ENCODE measurements at places on chromosomes 4 and X.

DNA sequence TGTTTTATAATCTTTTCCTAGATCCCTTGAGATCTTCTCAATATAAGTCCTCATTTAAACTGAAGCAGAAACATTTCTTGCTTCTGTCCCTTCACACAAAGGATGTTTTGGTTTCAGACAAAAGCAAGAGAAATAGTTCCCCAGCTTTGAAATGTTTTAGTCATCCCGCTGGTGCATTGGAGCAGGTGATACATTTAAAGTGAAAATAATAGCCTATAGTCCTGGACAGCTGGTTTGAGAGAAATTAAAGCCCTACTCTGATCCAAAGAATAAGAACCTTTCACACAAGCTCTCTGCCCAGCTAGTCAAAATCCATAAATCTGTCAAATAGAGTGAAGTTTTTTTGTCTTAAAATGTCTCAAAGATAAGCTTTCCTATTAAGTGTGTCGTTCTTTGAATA lies 79.4 kb downstream of the LUZP4 start:
- no peak for DNase-seq

- no peak for DNase-seq
Measured at GRCh38 chr4:1463927-1464540, 57.8 kb upstream of the NKX1-1 start.

- DNase-seq: no peak
Measured at GRCh38 chr4:184190711-184191110, 27.0 kb downstream of the ENPP6 start.

GRCh38 chrX:85084770-85085393 lies 81.2 kb downstream of the APOOL start:
- no peak for DNase-seq

DNA sequence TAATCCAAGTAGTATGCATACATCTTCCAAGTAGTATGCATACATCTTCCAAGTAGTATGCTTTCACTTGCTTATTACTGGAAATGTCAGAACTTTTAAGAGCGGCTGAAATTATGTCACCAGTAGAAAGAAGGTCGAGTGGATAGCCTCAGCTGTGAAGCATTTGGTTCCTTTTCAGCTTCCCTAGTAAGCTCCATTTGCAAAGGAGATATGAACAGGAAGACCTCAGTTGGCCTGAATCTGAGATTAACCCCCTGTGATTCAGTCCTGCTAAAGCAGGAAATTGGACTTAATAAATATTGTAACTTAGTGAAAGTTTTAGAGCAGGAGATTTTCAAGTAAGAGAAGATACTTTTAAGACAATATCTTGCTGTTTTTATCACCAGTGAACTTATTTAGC lies 48.1 kb downstream of the PCDH7 start:
- DNase-seq: no peak

DNA sequence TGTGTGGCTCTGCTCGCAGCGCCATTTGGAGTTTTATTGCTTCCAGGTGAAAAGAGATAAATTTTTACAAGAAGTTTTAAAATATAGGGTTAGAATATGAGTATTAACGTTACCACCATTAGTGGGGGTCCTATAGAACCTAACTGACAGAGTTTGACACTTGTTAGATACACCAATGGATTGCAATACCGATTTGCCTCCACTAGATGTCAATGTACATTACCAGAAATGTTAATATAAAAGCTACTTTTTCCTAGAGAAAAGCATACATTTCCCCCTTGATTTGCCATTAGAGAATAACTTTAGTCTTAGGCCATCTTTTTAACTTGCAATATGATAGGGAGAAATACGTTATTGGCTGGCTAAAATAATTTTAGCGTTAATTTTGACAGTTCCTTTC lies 108.4 kb downstream of the LINC00632 start:
- no peak for DNase-seq

DNA sequence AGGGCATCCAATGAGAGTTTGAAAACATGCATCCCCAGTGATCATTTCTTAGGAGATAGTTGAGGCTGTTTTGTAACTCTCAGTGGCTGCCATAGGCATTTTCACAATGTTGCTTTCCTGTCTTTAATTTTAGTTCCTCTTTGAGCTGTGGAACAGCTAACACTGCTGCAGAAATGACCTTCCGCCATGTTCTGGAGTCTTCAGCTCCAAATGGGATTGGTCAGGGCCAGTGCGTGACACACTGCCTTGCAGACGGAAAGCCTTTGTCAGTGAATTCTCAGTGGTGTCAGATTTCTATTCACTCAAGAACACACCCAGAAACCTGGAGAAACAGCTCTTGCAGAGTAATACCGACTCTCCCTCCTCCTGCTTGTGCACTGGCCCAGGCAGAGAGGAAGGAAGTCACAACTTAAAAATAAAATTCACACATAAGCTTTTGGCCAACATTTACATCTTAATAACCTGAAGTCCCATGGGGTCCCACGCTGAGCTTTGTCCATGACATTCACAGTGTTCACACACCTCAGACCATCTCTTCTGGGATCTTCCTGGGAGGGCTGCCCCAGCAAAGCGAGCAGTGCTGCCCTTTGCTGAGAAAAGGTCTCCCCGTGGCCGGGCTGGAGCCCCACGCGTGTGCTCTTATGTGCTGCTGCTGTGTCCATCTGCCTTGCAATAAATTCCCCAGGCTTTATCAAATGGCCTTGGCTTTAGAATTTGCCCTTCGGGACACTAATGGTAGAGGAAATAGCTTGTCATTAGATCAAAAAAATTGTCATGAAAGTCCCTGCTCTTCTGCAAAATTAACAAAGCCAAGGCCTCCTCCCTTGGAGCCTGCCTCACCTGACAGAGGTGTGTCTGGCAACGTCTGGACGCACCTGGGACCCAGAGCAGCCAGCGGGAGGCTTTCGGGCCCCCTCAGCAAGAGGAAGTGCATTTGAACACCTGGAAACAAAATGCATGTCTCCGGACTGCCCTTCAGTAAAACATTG lies 126.8 kb downstream of the IRF2 start:
- no peak for DNase-seq
